ENCODE measurements at places on chromosomes 5 and 9.

DNA sequence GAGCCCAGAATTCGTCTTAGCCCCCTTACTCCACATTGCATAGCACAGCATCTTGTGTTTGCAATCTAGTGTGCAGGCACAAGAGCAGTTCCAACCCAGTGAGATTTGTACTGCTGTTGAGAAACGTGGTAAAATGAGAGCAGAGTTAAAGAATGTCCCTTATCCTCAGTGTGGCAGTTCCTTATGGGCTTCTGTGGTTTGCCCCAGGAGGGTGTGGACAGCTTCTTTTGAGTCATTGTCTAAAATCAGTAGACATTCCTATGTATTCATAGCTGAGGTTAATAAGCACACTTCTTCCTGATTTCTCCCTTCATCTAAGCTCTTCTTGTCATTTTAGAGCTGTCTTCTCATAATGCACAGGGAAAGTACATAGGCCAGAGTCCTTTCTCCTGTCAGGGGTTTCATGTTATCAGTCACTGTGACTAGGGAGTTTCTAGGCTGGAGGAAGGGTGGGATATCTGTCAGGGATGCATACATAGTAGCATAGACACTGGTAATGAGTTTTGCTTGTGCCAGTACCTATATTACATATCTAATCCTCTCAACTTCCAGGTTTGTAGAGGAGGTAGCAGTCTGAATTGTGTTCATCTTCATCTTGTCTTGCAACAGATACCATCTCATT, 2.0 kb upstream of the CAVIN4 start:
- no peak for DNase-seq

DNA sequence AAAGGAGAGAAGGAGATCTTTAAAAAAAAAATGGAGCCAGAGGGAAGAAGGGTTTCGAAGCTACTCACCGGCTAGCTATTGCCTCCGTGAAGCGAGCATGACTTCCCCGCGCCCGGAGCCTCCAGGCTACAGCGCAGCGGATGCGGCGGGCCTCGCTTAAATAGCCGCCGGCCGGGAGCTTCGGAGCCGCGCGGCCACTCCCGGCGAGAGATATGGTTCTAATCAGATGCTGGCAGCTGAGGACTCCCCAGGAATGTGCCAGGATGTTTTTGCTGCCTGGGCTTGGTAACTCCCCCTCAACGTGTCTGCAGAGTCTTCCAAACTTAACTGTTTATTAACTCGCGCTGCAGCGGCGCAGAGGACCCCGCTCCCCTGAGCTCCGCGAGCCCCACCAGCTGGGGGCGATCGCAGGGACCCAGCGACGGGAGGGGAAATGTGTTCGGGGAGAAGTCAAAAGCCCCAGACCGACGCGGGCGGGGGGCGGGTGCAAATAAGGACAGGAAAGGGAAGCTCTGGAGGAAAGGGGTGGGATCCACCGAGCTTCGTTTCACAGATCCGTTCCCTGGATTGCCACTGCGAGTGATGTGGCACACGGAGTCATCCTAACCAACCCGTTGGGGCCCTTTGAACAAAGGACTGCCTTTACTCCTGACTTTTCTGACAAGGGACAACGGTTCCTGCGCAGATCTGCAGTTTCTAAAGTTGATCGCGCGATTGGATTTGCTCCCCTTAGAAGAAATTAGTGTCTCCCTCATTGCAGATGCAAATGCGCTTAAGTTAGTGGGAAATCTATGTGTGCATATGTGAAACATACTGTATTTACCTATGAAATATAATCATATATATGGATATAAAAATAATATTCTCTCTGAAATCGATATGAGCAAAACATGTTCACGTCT, at the start of gene DAB2:
TSS of gene DAB2 (minus strand) at position 245 of the 902 bp plus-strand sequence. CDS start 30,660 bp downstream, outside the sequence.
- DNase-seq = peak; percentile 18

GRCh38 chr5:120655828-120656435, 191.8 kb downstream of the PRR16 start:
- DNase-seq = no peak

DNA sequence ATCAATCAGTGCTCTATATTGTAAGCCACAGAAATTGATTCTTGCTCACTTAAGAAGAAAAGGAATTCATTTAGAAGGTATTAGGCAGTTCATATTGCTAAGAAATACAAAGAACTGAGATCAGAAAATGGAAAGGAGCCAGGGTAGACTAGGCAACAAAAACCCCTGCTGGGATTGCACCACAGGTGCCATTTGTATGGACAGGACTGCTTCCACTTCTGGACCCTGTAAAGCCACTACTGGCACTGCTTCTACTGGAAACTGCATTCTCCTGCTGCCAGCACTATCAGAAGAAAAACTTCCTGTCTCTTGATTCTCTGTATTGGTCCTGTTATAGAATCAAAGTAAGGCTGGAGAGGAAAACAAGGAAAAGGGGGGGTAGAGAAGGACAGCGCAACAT, 45.9 kb downstream of the CERT1 start:
- no peak for DNase-seq

DNA sequence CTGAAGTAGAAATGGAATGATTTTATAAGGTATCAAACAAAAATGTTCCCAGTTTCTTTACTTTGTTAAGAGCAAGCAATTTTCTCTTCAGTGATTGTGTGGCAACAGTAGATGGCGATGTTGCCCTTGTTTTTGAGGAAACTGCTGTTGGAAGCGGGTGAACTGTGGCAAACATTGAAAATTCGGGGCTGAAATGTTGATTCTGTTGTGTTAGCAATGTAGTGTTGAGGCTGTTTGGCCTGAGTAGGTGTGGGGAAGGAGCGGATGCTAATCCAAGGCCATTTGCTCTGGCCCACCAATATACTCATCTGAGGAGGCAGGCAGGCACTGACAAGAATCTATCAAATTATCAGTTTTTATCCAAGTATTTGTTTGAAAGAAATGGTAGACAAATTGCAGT, 129.8 kb downstream of the SLC12A2 start:
- DNase-seq = peak; percentile 20

- DNase-seq = peak; percentile 22
Measured at GRCh38 chr9:20321423-20322082, 300.7 kb downstream of the MLLT3 start.

GRCh38 chr5:112119508-112119907, 299.6 kb downstream of the EPB41L4A start:
- DNase-seq = no peak

- no peak for DNase-seq
Measured at GRCh38 chr9:124262649-124262972, 4.9 kb downstream of the NEK6 start.

GRCh38 chr9:129026442-129027223, 1.5 kb downstream of the SH3GLB2 start:
- no peak for DNase-seq

- DNase-seq = no peak
Measured at GRCh38 chr5:65137631-65138030, 344.1 kb downstream of the ADAMTS6 start.

DNA sequence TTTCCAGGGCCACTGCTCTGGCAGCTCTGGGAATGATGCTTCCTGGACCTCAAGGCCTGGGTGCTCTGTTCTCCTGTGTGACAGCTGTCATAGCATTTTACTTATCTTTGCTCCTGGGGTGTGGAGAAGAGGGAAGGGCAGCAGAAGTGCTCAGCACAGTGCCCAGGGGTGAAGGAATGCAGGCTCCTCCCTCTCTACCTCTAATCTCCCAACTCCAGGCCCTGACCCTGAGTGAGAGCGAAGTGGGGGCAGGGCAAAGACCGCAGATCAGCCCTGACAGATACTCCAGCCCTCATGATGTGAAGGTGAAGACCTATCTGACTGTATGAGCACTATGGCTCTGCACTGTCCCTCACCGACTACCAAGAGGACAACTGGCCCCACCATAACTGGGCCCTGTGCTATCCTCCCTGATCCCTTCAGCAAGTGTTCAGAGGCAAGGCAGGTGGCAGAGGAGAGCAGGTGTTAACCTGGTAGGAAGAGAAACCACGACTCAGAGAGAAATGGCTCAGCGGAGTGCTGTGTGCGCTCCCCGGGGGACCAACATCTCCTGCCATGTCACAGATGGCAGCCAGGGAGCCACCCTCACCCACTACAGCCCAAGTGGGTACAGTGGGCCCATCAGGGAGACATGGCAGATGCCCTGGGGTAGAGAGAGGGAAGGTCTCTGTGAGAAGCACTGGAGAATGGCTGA, 16.8 kb downstream of the ACSL6 start:
- DNase-seq = no peak

GRCh38 chr9:95090023-95090791, 227.3 kb downstream of the FANCC start:
- DNase-seq = no peak

- DNase-seq = no peak
Measured at GRCh38 chr5:350355-350754, 28.8 kb downstream of the AHRR start.

- no peak for DNase-seq
Measured at GRCh38 chr9:116209414-116210116, 56.0 kb downstream of the PAPPA start.

GRCh38 chr5:16642867-16643266, 26.1 kb upstream of the RETREG1 start:
- no peak for DNase-seq

GRCh38 chr9:14650596-14650995, 42.6 kb downstream of the ZDHHC21 start:
- DNase-seq = no peak

DNA sequence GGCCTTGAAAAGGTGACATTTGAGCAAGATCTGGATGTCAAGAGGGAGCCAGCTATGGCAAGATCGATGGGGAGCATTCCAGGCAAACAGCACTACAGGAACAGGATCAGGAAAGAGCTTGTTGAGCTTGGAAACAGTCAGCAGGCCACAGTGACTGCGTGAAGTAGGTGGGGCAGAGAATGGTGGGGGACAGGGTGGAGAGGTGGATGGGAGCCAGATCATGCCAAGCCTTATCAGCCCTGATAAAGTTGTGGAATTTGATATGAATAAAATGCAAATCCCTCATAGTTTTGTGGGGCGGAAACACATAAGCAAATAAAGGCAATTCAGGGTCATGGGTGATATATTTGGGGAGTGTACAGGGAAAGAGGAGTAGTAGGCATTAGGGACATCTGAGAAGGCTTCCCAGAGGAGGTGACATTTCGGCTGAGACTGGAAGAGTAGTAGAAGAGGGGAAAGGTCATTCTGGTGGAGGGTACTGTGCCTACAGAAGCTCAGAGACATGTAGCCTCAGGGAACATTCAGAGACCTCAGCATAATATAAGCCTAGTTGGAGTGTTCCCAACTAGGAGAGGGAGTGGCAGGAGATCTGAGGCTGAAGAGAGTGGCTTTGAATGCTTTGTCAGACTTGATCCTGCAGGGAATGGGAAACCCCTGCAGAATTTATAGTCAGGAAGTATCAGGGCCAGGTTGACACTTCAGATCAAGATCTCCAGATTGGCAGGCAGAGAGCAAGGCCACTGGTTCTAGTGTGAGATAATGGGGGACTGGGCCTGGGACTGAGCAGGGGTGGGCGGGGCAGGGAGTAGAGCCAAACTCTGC, 9.7 kb upstream of the CYSTM1 start:
- no peak for DNase-seq

DNA sequence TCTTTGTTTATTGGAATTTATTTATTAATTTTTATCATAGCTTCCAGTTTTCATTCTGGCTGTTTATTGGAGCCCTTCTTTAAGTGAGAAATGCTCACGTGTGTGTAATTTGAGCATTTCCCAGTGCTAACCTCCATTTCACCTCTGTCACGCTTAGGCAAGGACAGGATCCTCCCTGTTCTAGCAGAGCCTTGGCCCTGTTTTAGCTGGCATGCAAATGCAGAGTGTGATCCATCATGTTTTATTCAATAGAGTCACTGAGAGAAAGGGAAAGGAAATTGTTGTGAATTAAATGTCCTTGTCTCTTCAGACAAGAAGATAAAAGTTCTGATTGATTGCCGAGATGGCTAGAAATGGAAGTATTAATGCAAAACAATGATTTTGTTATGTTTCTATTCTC, 137.3 kb upstream of the ACO1 start:
- DNase-seq = no peak

GRCh38 chr9:133963166-133963565, 29.0 kb downstream of the VAV2 start:
- no peak for DNase-seq

GRCh38 chr9:676780-677438, 164.6 kb upstream of the DMRT1 start:
- DNase-seq = no peak

GRCh38 chr5:157862183-157862851, 3.4 kb upstream of the CLINT1 start:
- no peak for DNase-seq

Data from T-helper 9 cell (primary cell).